ENCODE measurements at places on chromosomes 1 and 21. TPM values are rescaled to one million over a fixed set of nuclear protein-coding genes. Genes with fewer than 3 reads are reported as not detected.

The KLHL21 gene
- total RNA-seq, result 68.4 TPM

The PODN gene
- total RNA-seq, result not detected

The ZBTB18 gene
- 4.3 TPM for total RNA-seq

The NEK2 gene
- 23.5 TPM for total RNA-seq

The CFAP126 gene
- total RNA-seq, result not detected

The TMPRSS2 gene
- not detected for total RNA-seq

The GREM2 gene
- not detected for total RNA-seq

The CD53 gene
- total RNA-seq, result not detected

Data from hair follicular keratinocyte (primary cell).